ENCODE measurements at places on chromosomes 2 and 18.

- no peak for DNase-seq
Observed at GRCh38 chr2:197883354-197884032, 79.1 kb downstream of the PLCL1 start.

DNA sequence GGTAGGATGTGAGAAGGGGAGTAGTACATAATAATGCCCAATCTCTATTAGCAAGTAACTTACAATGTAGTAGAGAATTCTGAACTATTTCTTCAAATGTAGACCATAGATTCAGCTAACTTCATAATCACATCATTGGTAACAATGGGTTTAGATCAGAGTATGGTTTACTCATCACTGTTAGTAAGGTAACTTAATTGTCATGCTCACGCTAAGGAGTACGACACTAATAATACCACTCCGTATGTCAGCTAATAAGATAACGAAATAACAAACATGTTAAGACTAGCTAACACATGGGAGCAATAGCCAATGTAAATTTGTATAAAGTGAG is 56.4 kb upstream of the CCDC141 start:
- no peak for DNase-seq

GRCh38 chr18:36817039-36817438 is 11.8 kb downstream of the TPGS2 start:
- no peak for DNase-seq

DNA sequence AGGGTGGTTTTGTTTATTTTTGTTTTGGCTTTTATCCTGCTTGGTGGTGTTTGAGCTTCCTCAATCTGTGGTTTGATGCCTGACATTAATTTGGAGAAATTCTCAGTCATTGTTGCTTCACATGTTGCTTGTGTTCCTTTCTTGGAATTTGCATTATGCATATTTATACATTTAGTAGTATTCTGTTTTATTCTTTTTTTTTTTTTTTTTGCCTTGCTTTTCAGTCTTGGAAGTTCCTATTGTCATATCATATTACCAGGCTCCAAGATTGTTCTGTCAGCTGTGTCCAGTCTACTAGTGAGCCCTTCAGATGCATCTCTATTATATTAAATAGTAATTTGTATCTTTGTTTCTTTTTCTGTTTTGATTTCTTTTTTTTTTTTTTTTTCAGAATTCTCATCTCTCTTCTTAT is 77.0 kb downstream of the EPC2 start:
- DNase-seq, result no peak

GRCh38 chr18:8142131-8142711 is 467.0 kb upstream of the RAB12 start:
- no peak for DNase-seq

DNA sequence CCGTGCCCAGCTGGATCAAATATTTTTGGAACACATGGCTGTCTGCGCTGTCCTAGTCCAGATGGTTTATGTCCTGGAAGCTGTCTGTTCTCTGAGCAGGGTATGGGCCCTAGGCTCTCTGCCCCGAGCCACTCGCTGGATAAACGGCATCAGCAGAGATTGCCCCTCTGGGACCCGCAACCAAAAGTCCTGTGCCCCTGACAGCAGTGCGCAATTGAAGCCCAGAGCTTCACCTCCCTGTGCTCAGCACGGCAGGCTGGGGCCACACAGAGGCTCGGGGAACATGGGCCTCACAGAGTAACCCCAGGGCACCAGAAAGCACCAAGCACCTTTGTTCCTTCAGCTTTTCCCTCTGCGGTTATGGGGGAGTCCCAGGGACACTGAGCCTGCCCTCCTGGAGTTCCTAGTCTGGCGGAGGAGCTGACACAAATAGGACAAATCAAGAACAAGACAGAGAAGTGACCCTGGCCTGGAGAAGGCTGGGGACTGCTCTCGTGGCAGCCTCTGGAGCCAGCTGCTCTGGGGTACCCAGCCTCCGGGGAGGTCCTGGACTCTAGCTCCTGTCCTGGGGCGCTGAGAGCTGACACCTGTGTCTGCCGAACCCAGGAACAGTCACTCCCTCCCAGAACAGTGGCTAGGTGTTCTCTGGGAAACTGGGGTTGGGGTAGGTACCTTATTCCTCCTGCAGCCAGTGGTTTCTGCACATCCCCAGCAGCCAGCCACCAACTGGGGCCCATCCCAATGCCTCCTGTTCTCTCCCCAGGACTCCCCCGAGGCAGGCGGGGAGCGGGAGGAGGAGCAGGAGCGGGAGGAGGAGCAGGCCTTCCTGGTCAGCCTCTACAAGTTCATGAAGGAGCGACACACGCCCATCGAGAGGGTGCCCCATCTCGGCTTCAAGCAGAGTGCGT is 12.3 kb downstream of the ARID5A start:
- no peak for DNase-seq

GRCh38 chr2:80361904-80362303 is 57.4 kb upstream of the LRRTM1 start:
- no peak for DNase-seq

DNA sequence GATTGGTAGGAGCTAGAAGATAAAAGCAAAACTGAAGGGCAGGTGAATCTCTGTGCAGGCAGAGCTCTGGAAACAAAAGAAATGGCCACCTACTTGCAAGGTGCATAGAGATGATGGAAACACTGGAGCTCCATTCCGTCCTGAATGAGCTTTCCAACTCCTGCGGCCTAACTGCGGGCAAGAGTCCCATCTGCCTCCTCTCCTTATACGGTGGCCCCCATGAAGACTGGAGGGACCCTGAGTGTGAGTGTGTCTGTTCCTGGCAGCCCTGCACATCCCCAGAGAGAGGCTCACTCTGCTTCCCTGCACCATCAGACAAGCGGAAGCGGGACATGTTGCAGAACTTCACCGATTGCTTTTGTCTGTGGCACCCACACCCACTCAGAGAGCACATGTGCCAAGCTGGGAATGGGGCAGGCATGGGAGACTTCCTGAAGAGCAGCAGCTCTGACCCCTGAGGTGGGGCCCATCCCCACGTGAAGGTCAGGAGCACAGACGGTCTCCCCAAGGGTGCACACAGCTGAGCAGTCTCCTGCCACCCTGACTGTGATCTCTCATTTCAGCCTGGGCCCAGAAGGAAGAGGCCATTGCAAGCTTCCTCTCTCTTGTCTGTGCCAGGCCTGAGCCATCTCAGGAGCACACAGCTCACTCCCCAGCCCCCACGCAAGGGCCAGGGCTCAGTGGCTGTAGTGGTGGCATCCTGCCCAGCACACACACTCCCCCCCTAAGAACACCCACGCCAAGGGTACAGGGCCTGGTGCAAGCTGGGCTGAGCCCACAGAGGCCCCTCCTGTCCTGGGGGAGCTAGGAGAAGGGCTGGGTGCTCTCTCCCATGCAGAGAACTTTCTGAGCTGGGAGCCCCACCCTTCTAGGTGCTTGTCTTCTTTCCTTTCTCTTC is 75.3 kb downstream of the STPG4 start:
- no peak for DNase-seq

DNA sequence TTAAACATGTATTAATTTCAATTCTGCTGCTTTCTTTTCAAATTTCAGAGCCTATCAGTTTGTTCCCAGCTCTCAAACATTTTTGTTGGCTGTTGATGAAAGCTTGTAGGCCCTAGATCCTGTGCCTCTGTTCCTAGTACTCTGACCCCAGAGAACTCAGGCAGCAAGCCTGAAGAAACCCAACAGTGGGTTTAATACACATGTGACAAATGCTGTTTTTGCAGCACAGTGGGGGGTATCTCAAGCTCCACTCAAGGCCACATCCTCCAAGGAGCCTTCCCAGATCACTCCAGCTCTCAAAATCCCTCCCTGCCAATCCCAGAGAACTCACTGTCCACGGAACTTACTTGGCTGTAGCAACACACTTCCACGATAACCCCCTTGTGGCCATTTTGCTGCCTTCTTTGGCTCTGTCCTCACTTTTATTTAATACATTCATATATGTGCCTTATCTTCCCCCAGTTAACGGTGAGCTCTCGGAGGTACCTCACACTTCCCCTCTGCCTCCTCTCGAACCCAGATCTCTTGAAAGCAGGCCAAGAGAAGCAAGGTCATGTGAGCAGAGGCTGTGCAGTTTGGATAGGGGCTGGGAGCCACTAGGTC is 122.4 kb downstream of the TNS1 start:
- DNase-seq, result no peak

DNA sequence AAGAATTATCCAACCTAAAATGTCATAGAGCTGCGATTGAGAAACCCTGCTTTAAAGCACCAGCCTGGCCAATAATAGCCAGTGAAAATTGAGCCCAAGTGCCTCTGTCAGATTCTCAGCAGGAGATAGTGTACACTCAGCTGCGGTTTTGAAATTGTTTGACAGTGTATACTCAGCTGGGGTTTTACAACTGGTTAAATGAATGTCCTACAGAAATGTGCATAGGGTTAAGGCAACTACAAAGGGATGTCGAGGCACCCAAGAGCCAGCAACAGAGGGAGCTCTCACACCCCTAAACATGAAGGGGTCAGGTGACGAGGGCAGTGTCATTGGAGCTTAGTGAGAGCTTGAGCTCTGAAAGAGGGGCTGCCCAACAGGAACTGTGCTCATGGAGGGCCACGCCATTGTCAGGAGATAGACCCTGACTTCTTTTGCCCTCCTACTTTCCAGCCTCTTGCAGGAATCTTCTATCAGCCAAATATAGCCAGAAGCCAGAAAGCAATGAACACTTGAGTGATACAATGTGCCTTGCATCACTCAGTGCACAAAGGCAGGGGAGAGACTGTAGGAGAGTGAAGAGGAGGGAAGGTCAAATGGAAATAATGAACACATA is 15.1 kb downstream of the ACTG2 start:
- DNase-seq, result no peak

DNA sequence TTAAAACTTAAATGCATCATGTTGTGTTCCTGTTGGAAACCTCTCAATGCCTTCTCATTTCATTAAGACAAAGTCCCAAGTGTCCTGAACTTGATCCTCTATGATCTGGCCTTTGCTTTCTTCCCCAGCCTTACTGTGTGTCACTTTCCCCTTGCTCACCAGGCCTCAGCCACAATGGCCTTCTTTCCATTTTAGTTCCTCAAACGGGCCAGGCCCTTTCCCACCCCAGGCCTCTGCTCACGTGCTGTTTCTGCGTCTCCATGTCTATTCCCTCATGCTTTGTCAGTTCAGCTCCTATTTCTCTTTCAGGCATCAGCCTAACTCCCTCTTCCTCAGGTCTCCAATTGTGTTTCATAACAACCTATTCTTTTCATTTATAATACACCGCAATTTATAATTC is 19.5 kb downstream of the CXCR4 start:
- no peak for DNase-seq

- DNase-seq, result no peak
Observed at GRCh38 chr2:226520723-226521122, 278.9 kb downstream of the IRS1 start.

GRCh38 chr18:76422838-76423237 is 72.2 kb downstream of the ZNF516 start:
- DNase-seq, result no peak

DNA sequence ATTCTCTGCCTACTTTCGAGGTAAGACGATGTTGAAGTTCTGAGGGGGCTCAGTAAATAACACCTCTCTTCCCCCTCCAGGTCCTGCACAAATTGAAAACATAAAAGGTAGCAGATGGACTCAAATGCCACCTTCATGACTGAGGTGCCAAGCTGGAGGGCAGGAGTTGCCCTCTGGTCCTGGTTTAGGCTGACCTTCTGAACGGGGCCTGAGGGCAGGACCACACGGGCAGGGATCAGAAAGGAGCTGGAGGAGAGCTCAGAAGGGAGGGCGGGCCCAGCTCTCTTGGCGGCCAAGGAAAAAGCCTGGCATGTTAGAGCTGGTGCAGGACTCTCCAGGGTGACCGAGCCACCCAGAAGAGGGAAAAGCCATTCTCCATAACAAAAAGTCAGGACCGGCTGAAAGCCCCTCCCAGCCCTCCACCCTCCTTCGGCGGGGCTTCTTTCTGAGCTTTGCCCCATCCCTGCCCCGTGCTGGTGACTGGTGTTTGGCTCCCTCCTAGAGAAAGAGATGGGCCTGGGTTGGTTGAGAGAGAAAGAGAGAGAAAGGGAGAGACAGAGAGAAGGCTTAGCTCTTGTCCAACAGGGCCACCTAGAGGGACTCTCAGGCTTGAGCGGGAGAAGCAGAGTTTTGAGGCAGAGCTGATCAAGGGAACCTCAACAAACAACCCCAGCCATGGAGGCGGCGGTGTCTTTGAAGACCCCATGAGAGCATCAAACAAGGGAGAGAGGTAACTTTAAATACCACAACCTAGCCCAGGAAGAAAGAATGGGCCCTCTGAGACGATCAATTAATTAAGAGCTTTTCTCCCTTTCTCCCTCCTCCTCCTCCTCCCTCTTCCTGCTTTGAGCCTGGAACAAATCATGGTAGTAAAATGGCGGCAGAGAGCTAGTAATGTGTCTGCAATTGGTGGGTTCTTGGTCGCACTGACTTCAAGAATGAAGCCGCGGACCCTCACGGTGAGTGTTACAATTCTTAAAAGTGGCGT is 50.8 kb downstream of the WIPF1 start:
- no peak for DNase-seq

DNA sequence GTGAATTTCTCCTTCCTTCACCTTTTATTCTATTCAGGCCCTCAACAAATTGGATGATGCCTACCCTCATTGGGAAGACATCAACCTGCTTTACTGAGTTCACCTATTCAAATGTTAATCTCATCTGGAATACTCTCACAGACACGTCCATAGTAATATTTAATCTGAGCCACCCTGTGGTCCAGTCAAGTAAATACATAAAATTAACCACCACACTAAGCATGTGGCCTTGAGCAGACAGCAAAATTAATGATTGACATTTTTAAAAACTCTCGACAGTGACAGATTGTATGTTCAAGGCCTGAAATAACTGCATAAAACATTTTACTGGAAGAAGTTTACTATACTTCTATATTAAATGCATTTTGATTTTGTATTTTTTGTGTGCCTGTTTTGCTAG is 540.6 kb upstream of the GCFC2 start:
- no peak for DNase-seq

DNA sequence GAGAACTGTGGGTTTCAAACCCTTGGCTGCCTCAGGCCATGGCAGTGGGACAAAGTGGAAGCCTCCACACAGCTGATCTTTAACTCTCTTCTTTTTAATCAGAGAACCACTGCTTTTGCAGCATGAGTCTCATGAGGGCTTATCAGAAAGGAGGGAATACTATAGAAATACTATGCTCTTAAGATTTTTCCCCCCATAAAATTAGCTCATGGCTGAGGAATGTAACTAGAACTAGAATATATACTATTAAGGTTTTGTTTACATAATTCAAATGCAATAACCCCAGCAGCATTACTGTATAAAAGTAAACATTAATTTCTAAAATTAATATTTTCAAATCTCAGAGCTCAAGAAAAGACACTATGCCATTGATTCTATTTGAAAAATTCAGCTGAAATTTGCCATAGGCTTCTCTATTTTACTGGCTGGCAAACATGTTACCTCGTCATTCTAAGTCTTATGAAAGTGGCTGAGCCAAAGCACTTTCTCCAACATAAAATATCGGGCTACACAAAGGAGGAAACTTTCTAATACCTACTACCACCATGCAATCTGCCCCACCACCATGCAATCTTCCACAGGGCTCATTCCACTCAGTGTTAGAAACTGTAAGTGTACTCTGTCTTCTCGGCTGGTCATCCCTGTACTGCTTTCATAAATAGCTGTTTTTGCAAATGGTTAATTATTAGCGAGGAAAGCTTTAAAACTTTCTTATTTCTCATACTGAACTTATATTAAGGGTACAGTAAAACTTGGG is 42.5 kb downstream of the WDR35 start:
- DNase-seq, result no peak

GRCh38 chr2:181178823-181179412 is 198.5 kb downstream of the UBE2E3 start:
- DNase-seq, result no peak
